G401 (cell line): ENCODE measurements at places on chromosomes 16 and 17.

DNA sequence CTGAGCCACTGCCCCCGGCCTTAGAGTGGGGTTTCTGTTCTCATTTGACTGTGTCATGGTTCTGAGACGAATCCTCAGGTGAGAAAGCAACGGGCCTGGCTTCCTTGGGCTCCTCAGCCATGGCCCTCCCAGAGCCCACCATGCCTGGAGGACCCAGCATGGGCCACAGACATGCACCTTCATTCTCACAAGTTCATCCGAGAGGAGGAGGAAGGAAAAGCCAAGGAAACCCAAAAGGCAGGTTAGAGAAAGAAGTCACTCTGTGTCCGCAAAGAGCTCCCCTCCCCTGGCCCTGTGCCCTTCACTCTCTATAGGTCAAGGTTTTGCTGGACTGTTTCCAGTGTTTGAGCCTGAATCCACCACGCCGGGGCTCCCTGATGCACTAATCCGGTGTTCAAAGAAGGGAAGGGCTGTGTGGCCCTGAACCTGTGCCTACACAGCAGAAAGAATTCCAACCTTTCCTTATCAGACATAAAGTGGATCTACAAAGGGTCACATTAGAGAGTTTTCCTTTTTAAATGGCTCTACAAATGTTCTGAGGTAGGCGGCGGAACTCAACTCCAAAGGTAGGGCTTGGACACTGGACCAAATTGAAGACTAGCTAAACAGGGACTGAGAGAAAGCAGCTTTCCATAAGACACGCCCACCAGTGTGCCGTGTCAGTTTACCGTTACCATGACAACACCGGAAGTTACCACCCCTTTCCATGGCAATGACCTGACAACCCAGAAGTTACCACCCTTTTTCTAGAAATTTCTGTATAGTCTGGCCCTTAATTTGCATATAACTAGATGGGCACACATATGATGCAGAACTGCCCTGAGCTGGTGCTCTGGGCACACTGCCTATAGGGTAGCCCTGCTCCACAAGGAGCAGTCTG is 15.9 kb upstream of the PECAM1 start:
- no peak for DNase-seq

DNA sequence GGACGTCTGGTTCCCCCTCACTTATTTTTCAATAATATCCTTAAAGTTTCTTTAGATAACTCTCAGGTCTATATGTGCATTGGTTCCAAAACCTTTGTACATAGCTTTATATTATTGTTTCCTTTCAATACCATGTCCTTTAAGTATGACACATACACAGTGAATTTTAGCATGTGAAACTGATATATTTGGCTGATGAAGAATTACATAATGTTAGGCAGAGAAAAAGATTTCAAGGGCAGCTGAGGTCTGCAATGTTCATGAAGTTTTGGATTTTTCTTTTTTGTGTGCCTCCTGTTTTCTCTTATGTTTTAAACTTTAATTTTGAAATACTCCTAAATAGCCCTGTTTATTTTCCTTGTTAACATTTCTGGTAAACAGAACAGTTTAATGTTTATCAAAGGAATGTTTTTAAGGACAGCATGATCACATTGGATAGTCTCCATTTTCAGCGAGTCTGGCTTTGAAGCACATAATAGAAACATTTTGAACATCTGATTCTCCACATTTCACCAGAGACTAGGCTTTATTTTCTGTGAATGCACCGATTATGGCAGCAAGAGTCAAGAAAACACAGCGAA is 32.9 kb upstream of the FBXO47 start:
- no peak for DNase-seq

DNA sequence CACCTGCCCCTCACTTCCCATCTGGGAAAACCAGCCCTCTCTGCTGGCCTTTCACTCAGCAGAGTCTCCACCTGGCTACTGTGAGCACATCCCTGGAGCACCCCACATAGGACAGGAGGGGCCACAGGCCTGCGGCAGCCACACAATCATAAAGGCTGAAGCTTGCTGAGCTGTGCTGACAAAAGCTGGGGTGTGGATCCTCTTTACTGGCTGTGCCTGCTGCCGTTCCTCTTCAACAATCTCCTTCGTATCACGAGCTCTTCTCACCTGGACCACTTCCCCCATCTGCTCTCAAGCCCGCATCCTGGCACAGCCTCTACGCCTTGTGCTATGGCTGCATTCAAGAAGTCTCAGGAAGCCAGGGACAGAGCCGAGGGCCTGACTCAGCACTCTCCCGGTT is 86.1 kb downstream of the ZNF778 start:
- peak; percentile 91 for DNase-seq

GRCh38 chr16:52832771-52833170 is 219.9 kb downstream of the CHD9NB start:
- DNase-seq = no peak

- DNase-seq = no peak
These were observed 10.8 kb downstream of the GSG1L2 start for GRCh38 chr17:9811086-9811485.

DNA sequence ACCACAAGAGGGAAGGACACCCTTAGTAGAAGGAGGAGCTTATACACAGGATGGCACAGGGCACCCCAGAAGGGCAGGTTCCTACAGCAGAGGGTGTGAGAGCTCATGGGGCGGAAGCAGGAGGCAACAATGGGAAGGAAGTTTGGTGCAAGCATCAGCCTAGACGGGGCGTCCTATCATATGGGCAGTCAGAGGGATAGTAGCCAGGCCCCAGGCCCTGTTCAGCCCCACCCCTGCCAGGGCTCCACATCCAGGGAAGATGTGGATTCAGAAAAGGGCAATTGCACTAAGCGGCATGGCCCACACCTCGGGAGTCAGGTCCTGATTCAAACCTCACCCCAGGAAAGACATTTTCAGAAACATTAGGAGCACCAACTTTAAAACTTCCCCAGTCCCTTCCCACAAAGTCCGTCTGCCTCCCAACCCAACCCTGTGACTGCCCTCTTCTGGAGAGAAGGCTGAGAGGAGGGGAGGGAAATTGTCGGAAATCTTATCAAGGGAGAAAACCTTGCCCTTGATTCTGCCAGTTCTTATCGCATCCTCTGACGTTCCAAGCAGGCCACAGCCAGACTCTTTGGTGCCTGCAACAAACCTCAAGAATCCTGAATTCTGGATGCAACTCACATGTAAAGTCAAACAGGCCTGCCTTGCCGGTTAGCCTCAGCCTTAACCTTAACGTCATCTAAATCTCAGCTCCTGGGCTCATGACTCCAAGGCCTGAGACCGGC is 198.8 kb upstream of the CDH5 start:
- no peak for DNase-seq

GRCh38 chr17:14228903-14229302 is 7.8 kb downstream of the CDRT15 start:
- no peak for DNase-seq

DNA sequence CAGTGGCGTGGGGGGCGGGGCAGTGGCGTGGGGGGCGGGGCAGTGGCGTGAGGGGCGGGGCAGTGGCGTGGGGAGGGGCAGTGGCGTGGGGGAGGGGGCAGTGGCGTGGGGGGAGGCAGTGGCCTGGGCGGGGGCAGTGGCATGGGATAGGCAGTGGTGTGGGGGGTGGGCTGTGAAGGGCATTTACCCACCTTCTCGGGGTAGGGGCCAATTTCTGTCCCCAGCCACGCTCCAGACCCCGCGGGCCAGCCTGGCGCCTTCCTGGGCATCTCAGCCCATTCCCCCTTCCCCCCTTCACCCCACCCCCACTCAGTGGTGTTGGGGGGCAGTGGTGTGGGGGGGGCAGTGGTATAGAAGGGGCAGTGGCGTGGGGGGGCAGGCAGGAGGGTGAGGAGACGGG is 92.7 kb downstream of the LITAF start:
- DNase-seq = no peak

GRCh38 chr17:930258-930657 is 49.3 kb downstream of the NXN start:
- no peak for DNase-seq

DNA sequence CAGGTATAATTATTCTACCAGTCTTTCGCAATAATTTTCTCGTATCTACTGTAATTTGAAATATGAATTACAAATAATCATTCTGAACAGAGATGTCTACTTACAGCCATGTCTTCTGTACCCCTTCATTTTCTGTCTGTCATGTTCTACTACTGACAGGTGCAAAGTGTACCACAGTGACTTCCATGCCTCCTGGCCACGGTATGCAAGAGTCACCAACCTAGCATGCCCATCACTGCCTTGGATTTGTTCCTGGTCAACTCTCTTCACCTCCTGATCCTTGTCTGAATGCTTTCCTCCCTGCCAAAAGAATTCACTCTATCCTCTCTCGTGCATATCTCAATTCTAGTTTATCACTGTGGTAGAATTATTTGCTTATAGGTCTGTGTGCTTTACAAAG is 755.4 kb downstream of the KCNJ2 start:
- DNase-seq = no peak

- DNase-seq = no peak
These were observed 70.4 kb downstream of the USP32 start for GRCh38 chr17:60321336-60322055.

DNA sequence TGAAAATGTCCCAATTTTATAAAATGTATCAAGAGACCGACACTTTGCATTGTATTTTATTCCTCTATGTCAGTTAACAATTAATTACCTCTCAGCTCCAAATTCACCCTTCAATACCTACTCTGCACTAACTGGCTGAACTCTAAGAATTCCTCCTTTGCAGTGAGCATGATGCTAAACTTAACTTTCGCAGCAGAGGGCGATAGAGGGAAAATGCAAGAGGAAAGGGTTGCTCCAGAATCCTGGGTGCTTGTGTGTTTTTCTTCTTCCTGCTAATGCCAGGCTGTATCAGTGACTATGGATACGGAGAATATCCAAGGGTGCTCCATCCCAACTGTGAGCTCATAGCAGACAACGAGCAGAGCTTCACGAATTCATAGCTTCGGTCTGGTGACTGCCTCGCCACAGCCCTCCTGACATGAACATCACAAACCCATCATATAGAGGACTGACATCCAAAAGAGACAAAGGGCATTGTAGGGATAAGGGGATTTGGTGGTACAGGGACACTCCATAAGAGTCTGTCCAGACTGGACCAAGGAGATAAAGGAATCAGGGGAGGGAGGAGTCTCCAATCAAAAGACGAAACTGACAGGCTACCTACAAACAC is 172.9 kb downstream of the STX8 start:
- DNase-seq = peak; percentile 5

DNA sequence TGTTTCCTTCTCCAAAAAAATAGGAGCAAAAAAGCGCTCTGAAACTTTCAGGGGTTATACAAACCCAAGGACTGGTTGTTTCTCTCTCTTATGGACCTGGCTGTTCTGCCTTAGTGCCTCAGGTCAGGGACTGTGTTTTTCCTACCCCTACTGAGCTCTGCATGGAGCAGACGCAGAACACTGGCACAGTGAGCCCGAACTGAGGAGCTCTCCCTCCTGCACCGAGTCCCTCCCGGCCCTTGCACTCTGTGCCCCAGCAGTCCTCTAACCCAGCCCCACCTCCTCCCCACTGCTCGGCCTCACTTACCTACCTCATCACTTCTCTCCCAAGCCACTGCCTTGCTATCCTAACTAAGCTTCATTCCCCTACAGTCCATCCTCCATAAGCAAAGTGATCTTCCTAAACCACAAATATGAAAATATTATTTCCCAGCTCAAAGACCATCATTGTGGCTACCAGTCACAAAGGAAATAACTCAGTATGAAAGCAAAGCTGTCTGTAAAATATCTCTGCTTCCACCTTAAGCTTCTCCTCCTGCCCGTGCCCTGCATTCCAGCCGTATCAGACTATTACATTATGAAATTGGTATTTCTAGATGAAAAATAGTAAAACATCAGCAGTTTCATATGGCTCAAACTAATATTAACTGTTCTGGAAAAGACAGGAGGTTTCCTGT is 13.6 kb downstream of the MEIOB start:
- no peak for DNase-seq

DNA sequence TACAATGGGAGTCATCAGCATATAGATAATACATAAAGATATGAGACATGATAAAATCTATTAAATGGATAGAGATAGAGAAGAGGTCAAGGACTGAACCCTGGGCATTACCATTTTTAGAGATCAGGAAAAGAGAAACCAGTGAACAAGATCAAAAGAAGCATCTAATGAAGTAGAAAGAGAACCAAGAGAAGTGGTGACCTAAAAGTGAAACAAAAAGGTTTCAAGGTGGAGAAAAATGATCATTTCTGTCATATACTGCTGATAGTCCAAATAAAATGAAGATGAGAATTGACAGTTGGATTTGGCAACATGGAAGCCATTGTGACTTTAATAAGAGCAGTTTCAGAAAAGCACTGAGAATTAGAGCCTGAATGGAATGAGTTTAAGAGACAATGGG is 165.1 kb downstream of the PPM1E start:
- no peak for DNase-seq

GRCh38 chr17:63751806-63752205 is 10.2 kb upstream of the STRADA start:
- DNase-seq = no peak

GRCh38 chr17:29094101-29094708 is 51.3 kb downstream of the PIPOX start:
- DNase-seq = peak; percentile 84

GRCh38 chr16:57915267-57915666 is 55.7 kb downstream of the CNGB1 start:
- no peak for DNase-seq

DNA sequence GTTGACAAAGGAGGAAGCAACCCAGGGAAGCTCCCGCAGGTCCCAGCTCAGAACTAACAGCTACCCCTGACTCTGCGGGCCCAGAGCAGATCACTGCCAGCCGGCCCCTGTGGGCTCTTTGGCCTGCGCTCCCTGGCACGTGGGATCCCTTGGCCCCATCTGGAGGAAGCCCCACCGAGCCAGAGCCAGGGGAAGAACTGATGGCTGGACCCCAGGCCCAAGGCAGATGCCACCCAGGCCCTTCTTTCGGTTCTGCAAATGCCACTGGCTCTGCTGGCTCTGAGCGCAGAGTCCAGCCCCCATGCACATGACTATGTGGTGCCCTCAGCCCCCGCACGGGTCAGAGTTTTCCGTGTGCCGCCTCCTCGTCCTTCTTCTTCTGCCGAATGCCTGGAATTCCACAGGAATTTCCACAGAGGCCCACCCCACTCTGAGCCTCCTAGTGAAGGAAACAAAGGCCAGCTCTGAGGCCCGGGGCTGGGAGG is 35.8 kb upstream of the SNN start:
- DNase-seq = no peak

DNA sequence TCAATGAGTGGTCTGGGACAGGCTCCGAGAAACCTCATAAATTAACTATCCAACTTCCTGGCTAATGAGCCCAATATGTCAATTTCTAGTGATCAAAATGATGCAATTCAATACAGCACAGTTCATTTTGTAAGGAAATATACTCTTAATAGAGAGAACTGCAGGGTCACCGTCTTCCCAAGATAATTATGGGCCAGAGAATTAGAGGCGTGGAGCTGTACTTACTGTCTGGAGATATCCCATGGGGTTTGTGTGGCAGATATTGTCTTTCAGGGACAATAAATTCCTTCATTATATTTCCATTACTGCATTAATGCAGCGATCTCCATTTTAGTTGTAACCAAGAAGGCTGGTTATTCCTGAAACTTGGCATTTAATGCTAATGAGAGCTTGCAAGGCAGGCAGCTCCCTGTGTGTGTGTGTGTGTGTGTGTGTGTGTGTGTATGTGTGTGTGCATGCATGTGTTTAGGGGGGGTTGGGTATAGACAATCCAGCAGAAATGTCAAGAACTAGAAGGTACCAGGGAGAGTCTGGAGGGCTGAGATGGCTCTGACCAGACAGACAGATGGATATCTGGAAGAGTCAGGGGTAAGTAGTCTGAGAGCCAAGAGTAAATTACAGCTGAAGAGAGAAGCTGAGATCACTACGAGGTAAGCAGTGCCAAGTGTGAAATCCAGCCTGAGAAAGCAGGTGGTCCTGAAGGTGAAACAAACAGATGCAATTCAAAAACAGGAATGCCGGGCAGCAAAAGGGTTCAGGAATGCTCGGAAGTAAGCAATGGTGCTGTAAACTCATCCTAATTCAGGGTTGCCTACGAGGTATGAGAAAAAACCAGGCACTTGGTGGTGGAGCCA is 393.0 kb downstream of the CA10 start:
- DNase-seq = peak; percentile 71
